Suprapubic skin (tissue), 4 donors: ENCODE measurements at places on chromosomes 16 and 17.
A peak's percentile ranks its signal among the peaks of the same experiment; 100 is the strongest.

DNA sequence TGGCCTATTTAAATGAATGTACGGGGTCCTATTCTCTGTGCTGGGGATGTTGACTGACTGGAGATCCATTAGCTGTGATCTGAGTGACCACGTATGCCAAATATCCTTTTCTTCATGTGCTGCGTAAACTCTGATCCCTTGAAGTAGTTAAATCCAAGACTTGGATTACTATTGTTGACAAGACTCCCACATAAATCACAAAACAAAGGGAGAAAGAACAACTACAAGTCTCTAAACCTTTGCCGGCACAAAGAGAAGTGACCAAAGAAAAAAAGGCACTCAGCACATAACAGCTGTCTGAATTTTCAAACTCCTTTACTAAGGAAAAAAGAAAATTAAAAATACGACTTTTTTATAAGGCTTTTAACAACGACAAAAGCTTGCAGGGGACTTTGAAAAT is 559.9 kb upstream of the CDH8 start:
- no peak for DNase-seq

GRCh38 chr16:53369921-53370320 is 64.3 kb upstream of the RBL2 start:
- no peak for DNase-seq

DNA sequence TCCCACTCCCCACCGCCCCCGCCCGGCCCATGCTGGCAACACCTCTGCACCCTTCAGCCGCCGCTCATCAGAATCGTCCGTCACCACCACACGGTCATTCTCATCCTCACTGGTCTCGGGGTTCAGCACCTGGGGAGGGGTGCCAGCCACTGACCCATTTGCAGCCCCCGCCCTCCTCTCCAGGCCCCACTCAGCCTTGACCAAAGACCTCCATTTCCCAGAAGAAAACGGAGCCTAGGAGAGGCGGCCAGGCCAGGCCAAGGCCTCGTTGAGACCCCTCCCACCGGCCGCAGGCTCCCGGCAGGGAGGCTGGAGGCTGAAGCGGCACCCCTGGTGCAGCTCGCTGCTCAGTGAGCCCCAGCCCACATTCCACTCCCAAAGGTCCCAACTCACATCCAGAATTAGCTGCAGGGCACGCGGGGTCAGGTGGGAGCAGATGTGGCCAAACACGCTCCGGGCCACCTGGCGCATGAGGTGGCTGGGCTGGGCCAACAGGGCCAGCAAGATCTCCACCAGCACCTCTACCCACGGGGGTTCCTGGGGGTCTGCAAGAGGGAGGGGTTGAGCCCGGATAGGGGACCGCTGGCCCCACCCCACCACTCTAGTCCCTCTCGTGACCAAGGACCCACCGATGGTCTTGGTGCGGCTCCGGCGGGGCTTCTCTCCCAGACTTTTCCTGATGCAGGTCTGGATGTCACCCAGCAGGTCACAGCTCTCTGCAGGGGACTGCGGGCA is 9.8 kb downstream of the MYBBP1A start:
- no peak for DNase-seq

- DNase-seq, result no peak
Observed at GRCh38 chr16:90031186-90031930, 12.1 kb upstream of the DBNDD1 start.

DNA sequence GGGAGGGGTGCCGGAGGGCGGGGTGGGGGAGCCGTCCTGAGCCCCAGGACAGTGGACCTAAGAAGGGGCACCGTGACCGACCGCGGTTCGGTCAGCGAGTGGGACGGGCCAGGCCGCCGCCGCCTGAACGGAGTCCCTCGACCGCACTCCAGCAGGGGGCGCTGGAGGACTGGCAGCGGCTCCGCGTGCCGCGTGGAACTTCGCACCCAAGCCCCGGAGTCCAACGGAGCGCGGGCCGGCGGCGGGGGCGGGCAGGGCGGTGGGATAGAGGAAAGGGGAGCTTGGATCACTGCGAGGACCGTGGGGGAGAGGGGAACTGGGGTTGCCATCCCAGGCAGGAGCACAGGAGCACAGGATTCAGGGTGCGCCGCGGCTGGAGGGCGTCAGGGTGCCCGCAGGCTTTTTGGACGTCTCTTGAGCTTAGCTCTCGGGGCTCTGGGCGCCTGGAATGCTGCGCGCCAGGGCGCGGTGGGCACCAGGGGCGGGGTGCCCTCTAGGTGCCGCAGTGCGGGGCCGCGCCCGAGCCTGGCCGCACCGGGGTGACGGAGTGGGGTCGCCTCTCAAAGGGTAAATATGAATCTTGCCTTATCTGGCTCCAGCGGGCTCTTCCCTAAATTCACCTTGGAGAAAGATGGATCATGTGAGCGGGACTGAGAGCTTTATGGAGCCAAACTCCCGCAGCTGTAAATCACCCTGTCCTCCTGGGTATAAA is 379 bp upstream of the OTOP2 start:
- peak; percentile 78 for DNase-seq

- no peak for DNase-seq
Observed at GRCh38 chr17:31488264-31488981, 96.9 kb downstream of the RAB11FIP4 start.
